ENCODE measurements at places on chromosomes 12 and 14. TPM values are rescaled to one million over a fixed set of nuclear protein-coding genes. Genes with fewer than 3 reads are reported as not detected.

Gene SERPINA9
- total RNA-seq: not detected

Gene SOX5
- total RNA-seq: not detected

DNA sequence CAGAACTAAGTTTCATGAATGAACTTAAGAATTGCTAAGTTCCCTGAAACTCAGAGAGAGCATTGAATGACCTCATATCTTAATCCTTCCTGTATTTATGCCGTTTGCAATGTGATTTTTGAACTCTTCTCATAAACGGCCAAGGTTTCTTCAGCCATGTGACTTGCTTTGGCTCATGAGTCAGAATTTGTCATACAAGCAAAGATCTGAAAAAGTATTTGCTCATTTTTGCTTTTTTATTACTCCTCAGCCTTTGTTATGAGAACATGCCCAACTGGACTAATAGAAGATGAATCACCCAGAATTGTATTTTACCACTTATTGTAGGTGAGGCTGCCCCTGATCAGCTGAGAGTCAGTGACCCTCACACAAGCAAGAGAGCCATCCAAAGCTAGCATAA lies 693.8 kb downstream of the BCL11B start:
- DNase-seq: no peak
- H3K4me3 ChIP-seq: no peak overlapping the region

- no peak overlapping the region for H3K4me3 ChIP-seq
- H3K4me1 ChIP-seq: peaks cover 11% of the 10 kb centered on the region
- H3K27me3 ChIP-seq: no peaks in the 10 kb centered on the region
- no peaks in the 10 kb centered on the region for H3K36me3 ChIP-seq
- no peak for DNase-seq
- H3K27ac ChIP-seq: no peak overlapping the region
Measured at GRCh38 chr12:47419497-47419896, 286.3 kb downstream of the RPAP3 start.

DNA sequence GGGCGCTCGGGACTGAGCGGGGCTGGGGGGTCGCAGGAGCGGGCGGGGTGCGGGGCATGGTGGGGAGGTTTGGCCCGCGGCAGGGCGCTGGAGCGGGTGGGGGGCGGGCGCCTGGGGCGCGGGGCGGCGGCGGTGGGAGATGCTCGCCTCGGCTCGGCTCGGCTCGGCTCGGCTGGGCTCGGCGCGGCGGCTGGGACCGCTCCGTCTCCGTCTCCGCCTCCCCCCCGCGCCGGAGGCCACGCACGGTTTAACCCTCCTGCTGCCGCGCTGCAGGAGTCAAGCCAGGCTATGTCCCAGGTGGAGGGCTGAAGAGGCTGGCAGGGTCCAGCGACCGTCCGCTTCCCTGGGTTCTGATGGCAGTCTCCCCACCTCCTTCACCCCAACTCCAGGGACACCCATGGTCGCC lies at the start of gene PIANP:
TSS of gene PIANP (minus strand) at position 170 of the 406 bp plus-strand sequence. CDS start 2,754 bp downstream, outside the sequence.
- DNase-seq: peak; percentile 54
- H3K27me3 ChIP-seq: peaks cover 56% of the 10 kb centered on the region
- no peaks in the 10 kb centered on the region for H3K36me3 ChIP-seq
- H3K4me1 ChIP-seq: peaks cover 40% of the 10 kb centered on the region
- H3K27ac ChIP-seq: peak within 1 kb of the TSS; percentile 75
- H3K4me3 ChIP-seq: peak within 1 kb of the TSS; percentile 77

GRCh38 chr14:60632777-60633176 lies 16.5 kb downstream of the SIX1 start:
- DNase-seq: no peak
- H3K4me1 ChIP-seq: peaks cover 15% of the 10 kb centered on the region
- no peaks in the 10 kb centered on the region for H3K36me3 ChIP-seq
- H3K4me3 ChIP-seq: no peak overlapping the region
- no peak overlapping the region for H3K27ac ChIP-seq

All from naive thymus-derived CD8-positive, alpha-beta T cell (primary cell).